Stimulated activated CD8-positive, alpha-beta memory T cell treated with anti-CD3 and anti-CD28 coated beads, Interleukin-4, amount 100 ng/mL, for 1 hour (primary cell): ENCODE measurements at places on chromosomes 2 and 18.
A peak's percentile ranks its signal among the peaks of the same experiment; 100 is the strongest.

GRCh38 chr2:239540174-239540573, 139.4 kb upstream of the HDAC4 start:
- DNase-seq, result no peak

DNA sequence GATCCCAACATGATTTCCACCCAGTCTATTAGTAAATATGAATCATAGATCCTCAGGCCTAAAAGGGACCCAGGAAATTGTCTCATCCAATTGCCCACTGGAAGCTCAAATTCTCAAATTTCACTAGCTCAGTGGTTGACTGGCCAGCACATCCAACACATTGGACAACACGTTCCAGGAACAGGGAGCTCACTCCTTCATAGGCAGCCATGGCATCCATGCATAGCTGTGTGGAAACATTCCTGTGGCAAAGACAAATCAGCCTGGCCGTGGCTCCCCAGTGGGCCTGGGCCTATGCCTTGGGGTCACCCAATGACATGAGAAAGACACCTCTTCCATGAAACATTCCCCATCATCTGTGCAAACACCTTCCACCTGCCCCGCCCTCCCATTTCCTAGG, 261.1 kb downstream of the ANAPC1 start:
- no peak for DNase-seq

DNA sequence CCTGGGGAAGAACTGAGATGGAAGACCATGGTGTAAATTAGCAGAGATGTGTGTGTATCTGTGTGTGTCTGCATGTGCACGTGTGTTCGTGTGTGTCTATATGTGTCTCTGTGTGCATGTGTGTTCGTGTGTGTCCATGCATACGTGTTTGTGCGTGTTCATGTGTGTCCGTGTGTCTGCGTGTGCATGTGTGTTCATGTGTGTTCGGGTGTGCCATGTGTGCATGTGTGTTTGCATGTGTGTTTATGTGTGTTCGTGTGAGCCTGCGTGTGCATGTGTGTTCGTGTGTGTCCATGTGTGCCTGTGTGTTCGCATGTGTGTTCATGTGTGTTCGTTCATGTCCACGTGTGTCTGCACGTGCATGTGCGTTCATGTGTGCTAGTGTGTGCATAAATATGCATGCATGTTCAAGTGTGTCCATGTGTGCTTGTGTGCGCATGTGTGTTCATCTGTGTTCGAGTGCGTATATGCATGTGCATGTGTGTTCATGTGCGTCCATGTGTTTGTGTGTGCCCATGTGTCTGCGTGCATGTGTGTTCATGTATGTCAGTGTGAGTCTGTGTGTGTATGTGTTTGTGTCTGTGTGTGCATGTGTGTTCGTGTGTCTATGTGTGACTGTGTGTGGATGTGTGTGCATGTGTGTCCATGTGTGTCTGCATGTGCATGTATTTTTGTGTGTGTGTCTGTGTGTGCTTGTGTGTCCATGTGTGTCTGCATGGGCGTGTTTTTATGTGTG, 3.1 kb downstream of the NEU2 start:
- DNase-seq, result no peak

DNA sequence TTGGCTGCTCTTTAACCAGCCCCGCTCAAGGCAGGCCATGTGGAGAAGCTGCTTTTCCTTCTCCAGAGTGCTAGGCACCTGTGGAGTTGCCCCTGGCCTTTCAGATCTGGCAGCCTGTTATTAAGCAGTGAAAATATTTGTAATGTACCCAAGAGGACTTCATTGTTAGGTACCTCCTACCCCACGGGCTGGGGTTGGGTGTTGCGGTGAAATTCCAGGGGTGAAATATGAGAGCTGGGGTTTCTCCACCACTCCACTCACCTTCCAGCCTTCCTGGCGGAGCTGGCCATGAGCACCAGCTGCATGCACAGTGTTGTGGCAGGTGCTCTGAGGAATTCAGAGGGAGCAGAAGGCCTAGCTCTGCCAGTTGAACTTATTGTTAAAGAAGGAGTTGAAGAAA, 39.1 kb downstream of the NTSR2 start:
- no peak for DNase-seq

DNA sequence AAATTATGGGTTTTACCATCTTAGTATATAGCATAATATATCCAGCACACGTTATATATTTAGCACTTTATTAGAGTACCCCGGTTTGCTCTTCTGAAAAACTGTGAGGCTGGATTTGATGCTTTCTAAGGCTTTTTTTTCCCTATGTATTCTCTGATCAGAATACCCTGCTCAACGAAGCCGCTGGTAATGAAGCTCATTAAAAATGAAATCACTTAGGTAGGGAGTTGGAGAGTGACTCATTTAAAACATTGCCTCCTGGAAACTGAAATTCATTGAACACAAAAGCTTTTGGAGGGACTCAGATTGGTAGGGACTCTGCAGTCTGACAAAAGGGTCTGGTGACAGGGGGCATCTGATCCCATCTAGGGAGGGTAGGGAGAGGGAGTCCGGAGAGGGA, 365.4 kb upstream of the MEX3C start:
- no peak for DNase-seq

GRCh38 chr2:205564346-205565141, 117.8 kb upstream of the NRP2 start:
- no peak for DNase-seq

GRCh38 chr2:136305517-136306192, 187.7 kb upstream of the CXCR4 start:
- DNase-seq, result peak; percentile 21

DNA sequence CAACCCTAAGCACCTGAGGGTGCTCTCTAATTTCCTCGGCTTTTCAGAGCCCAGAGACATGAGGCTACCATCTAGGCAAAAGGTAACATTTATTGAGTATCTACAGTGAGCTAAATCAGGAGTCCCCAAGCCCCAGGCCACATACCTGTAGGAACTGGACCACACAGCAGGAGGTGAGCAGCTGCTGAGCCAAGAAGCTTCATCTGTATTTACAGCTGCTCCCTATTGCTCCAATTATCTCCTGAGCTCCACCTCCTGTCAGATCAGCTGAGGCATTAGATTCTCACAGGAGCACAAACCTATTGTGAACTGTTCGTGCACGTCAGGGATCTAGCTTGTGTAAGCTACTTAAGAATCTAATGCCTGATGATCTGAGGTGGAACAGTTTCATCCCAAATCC, 70.2 kb downstream of the RND3 start:
- no peak for DNase-seq
